ENCODE measurements at places on chromosomes 2 and 18. TPM values are rescaled to one million over a fixed set of nuclear protein-coding genes. Genes with fewer than 3 reads are reported as not detected.
A peak's percentile ranks its signal among the peaks of the same experiment; 100 is the strongest.

The CDH2 gene
- total RNA-seq: 47.2 TPM

- no peak for DNase-seq
- H3K4me3 ChIP-seq: no peak overlapping the region
- H3K4me1 ChIP-seq: peaks cover 9% of the 10 kb centered on the region
- H3K27ac ChIP-seq: no peak overlapping the region
- H3K27me3 ChIP-seq: no peaks in the 10 kb centered on the region
These were observed 24.1 kb downstream of the CFLAR start for GRCh38 chr2:201139836-201140604.

DNA sequence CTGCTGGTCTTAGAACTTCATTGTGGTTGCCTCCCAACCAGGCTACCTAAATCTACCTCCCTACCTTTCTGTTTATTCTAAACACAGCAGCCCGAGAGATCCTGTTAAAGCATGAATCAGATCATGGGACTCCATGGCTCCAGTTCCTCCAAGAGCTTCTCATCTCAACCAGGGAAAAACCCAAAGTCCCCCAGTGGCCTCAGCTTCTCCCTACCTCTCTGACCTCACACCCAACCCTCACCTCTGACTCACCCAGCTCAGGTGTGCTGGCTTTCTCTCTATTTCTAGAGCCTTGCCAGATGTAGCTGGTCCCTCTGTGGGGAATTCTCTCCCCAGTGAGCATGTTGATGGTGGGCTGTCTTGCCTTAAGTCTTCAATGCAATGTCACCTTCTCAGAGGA, 93.8 kb upstream of the COPS8 start:
- DNase-seq: no peak
- no peaks in the 10 kb centered on the region for H3K36me3 ChIP-seq
- no peak overlapping the region for H3K27ac ChIP-seq
- no peaks in the 10 kb centered on the region for H3K27me3 ChIP-seq
- peaks cover under 1% of the 10 kb centered on the region for H3K4me1 ChIP-seq
- H3K4me3 ChIP-seq: no peak overlapping the region

- no peak overlapping the region for H3K4me3 ChIP-seq
- H3K27ac ChIP-seq: peak overlapping the region; percentile 7
- H3K36me3 ChIP-seq: no peaks in the 10 kb centered on the region
- DNase-seq: no peak
- H3K4me1 ChIP-seq: peaks cover 29% of the 10 kb centered on the region
These were observed 122.5 kb upstream of the RND3 start for GRCh38 chr2:150609831-150610582.

DNA sequence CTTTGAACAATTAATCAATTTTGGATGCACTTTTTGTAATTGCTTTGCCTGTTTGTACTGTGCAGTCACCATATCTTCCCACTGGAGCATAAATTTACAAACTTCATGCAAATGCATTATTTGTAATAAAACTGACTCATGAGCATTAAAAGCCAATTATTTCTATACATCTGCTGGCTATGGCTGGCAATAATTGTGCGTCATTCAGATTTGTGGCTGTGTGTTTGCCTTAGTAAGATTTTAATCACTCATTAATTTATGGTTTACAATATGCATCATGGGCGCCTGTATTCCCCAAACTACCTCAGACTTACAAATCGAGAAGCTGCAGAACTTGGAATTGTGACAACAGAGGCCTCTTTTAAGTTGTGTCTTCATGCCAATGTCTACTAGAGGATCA, 132.4 kb upstream of the TRIB2 start:
- no peak overlapping the region for H3K27ac ChIP-seq
- DNase-seq: no peak
- H3K36me3 ChIP-seq: no peaks in the 10 kb centered on the region
- no peak overlapping the region for H3K4me3 ChIP-seq
- no peaks in the 10 kb centered on the region for H3K27me3 ChIP-seq

DNA sequence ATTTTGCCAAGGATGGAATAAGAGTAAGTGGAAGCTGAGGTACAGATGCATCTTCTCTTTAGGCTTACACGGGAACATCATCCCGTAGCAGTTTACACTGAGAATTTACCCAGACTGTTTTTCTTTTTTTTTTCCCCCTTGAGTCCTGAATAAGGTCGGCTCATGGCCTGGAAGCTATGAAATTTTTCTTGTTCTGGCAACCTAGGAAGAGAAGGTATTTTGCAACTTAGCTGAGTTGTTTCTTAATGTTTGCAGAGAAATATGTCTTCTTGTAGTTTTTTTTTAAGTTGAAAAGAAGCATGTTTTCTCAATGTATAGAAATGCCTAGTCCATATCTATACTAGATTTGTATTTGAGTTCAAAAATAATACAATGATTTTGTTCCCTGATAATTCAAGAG, 712.5 kb downstream of the TDRD15 start:
- no peaks in the 10 kb centered on the region for H3K36me3 ChIP-seq
- H3K27ac ChIP-seq: peak overlapping the region; percentile 87
- no peaks in the 10 kb centered on the region for H3K27me3 ChIP-seq

The KLHL41 gene
- not detected for total RNA-seq

- 0 out of 2 replicates have a peak, but pooled peaks cover 6% of the 10 kb centered on the region for H3K36me3 ChIP-seq
- H3K27ac ChIP-seq: no peak overlapping the region
These were observed 13.9 kb downstream of the SNORC start for GRCh38 chr2:232884001-232884421.

GRCh38 chr2:187485523-187485922, 37.5 kb upstream of the CALCRL start:
- no peak overlapping the region for H3K27ac ChIP-seq
- H3K27me3 ChIP-seq: no peaks in the 10 kb centered on the region
- no peak overlapping the region for H3K4me3 ChIP-seq
- H3K36me3 ChIP-seq: peaks cover 21% of the 10 kb centered on the region
- no peak for DNase-seq

DNA sequence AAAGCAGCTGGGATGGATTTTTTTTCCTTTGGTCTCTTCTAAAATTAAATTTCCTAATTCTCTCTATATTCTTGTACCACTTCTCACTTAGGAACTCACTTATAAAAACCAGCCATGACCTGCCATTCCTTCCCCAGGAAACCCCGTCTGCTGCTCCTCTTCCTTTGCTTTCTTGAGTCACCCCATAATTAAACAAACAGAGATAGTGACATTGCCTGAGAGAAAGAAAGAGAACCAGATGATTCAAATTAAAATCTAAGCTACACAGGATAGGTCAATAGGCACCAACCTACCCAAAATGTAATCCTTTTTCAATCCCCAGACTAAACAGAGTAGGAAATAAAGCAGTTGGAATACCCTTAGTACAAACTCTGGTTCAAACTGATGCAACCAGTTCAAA, 9.7 kb downstream of the STK39 start:
- no peak overlapping the region for H3K4me3 ChIP-seq
- peaks cover 3% of the 10 kb centered on the region for H3K36me3 ChIP-seq
- peaks cover 26% of the 10 kb centered on the region for H3K4me1 ChIP-seq
- peak; percentile 44 for DNase-seq
- H3K27me3 ChIP-seq: no peaks in the 10 kb centered on the region

DNA sequence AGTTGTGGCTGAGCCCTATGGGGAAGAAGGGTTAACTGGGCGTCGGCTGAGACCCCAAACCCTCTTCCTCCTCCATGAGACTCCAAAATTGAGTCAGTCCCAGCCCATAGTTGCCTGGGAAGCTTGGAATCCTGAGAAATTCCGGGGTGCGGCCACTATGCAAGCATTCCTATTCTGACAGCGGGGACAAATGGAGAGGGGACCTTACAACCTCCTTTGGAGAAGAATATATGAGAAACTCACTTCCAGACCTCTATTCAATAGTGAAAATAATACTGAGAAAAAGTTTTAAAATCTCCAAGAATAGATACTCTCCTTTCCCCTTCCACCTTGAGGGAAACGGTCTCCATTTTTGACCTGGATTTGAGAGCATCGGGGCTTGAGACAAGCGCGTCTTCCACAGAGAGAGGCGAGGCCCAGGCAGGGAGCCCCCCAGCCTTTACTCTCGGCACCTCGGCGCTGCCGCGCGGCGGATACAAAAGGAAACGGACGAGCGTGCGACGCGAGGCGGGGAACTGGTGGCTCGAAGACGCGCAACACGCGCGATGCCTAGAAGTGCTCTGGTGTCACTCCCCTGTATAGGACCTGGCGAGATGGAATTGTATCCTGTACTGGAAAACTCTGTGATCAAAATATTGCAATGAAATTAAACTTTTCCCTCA, 11.1 kb downstream of the NR4A2 start:
- H3K4me1 ChIP-seq: no peaks in the 10 kb centered on the region
- H3K36me3 ChIP-seq: no peaks in the 10 kb centered on the region
- no peak for DNase-seq

GRCh38 chr2:141699573-141699972, 431.2 kb downstream of the LRP1B start:
- no peaks in the 10 kb centered on the region for H3K36me3 ChIP-seq
- no peak overlapping the region for H3K27ac ChIP-seq
- no peaks in the 10 kb centered on the region for H3K27me3 ChIP-seq
- no peaks in the 10 kb centered on the region for H3K4me1 ChIP-seq
- no peak for DNase-seq
- no peak overlapping the region for H3K4me3 ChIP-seq

GRCh38 chr2:40363631-40364030, 88.3 kb downstream of the SLC8A1 start:
- peak overlapping the region; percentile 10 for H3K4me3 ChIP-seq
- peaks cover 13% of the 10 kb centered on the region for H3K4me1 ChIP-seq
- DNase-seq: peak; percentile 45
- H3K36me3 ChIP-seq: no peaks in the 10 kb centered on the region
- peak overlapping the region; percentile 51 for H3K27ac ChIP-seq

DNA sequence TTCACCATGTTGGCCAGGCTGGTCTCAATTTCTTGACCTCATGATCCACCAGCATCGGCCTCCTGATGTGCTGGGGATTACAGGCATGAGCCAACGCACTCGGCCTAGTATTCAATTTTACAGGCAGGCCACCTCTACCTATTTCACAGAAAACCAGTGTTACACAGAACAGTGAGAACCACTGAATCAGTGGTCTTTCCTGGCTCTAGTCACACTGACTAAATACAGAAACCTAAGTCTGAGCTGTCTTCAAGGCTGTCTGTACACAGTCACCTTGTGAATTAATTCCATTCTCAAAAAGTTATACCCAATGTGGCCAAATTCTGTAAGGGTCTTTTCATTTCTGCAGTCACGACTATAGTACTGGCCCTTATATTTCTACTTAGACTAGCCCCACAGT, 3.5 kb downstream of the RNF149 start:
- DNase-seq: no peak
- no peaks in the 10 kb centered on the region for H3K27me3 ChIP-seq
- peaks cover 38% of the 10 kb centered on the region for H3K4me1 ChIP-seq
- no peak overlapping the region for H3K4me3 ChIP-seq
- H3K36me3 ChIP-seq: peaks cover 28% of the 10 kb centered on the region

DNA sequence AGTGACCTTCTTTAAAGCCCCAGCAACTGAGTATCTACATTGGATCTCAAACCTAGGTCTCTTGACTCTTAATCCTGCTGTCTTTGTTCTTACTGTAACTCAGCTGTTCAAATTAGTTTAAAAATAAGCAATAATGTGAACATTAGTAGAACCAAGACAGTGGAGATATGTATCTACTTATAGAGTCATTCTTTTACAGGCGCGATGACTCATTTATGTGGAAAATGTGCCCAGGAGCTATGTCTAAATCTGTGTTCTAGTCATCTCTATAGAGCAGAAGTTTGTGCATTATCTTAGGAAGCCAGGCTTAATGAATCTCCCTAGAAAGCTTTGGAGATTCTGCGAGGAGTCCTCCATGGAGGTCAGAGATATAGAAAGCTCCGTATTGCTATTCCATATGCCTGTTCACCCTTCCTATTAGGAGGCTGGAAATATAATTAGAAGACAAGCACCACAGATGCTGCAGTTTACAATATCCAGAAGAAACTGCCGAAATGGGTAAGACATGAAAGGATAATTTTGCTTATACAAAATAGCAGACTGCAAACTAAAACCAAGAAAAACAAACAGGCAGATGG, 211.6 kb downstream of the TRIB2 start:
- no peak overlapping the region for H3K27ac ChIP-seq
- H3K4me1 ChIP-seq: peaks cover 24% of the 10 kb centered on the region
- no peak for DNase-seq

DNA sequence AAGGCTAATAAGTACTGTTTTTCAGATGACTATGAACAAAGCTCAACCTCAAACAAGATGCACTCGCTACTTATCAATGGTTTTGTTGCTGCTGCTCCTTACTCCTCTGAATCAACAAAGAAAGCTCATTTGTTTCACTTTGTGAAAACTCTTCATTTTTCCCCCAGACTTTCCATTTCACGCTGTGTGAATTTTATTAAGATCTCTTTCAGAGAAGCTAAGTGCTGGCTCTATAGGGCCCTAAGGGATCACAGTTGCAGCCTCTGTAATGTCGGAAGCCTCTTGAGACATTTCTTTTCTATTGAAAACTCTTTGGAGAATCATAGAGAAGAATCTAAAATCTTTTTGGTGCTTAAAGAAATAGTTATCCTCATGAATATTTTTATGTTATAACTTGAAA, 209.8 kb downstream of the CD226 start:
- DNase-seq: no peak
- no peak overlapping the region for H3K27ac ChIP-seq
- H3K4me3 ChIP-seq: no peak overlapping the region
- no peaks in the 10 kb centered on the region for H3K36me3 ChIP-seq

- no peaks in the 10 kb centered on the region for H3K36me3 ChIP-seq
- no peaks in the 10 kb centered on the region for H3K27me3 ChIP-seq
- no peak for DNase-seq
- no peak overlapping the region for H3K4me3 ChIP-seq
- peaks cover 8% of the 10 kb centered on the region for H3K4me1 ChIP-seq
These were observed 24.2 kb downstream of the CENPA start for GRCh38 chr2:26809876-26810577.

GRCh38 chr2:160813506-160813858, 319.9 kb upstream of the RBMS1 start:
- H3K4me1 ChIP-seq: no peaks in the 10 kb centered on the region
- no peak overlapping the region for H3K4me3 ChIP-seq
- H3K27me3 ChIP-seq: no peaks in the 10 kb centered on the region
- no peak overlapping the region for H3K27ac ChIP-seq
- H3K36me3 ChIP-seq: no peaks in the 10 kb centered on the region

The ID2 gene
- 161 TPM for total RNA-seq

- H3K27me3 ChIP-seq: no peaks in the 10 kb centered on the region
- H3K4me1 ChIP-seq: peaks cover 45% of the 10 kb centered on the region
- no peaks in the 10 kb centered on the region for H3K36me3 ChIP-seq
- no peak overlapping the region for H3K4me3 ChIP-seq
- DNase-seq: no peak
These were observed 61.1 kb downstream of the ODC1 start for GRCh38 chr2:10387033-10387432.

The FBXO15 gene
- not detected for total RNA-seq

DNA sequence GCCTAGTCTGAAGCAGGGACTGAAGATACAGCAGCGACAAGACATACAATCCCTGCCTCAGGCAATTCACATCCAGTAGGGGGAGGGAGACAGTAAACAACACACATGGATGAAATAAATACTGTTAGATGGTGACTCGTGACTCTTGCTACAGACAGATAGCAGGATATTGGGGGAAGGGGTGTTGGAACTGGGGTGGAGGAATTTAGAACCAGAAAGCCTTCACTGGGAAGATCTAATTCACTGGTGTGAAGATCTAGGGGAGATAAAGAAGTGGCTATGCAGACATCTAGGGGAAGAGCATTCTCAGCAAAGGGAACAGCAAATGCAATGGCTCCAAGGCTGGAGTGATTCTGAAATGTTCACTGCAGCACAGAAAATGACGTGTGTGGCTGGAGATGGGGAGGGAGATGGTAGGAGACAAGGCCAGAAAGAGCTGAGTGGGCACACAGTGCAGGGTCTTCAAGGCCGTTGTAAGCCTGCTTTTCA, 52.6 kb upstream of the TMEM163 start:
- no peaks in the 10 kb centered on the region for H3K4me1 ChIP-seq
- no peaks in the 10 kb centered on the region for H3K27me3 ChIP-seq
- H3K4me3 ChIP-seq: no peak overlapping the region
- no peak overlapping the region for H3K27ac ChIP-seq

All from SJSA1 (cell line).